Germinal center (tissue), 1 donor: ENCODE measurements at places on chromosomes 6 and 20.

GRCh38 chr6:36752187-36752885 is 54.7 kb downstream of the RAB44 start:
- no peak for DNase-seq

DNA sequence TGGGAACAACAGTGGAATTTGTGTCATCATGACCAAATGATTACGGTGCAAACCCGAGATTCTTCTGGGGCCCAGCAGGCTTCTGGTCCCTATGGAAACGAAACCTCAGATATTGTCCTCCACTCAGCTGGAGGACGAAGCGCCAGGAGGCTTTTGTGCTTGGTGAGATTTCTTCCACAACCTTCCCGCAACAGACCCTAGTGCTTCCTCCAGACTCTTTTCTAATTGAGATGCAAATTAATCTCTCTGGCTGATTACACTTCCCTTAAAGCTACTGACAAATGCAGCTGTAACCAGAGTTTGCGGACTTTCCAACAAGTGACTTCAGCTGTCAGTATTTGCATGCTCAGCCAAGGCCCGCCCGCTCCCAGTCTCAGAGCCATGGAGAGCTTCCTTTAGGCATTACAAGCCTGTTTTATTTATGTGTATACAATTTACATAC is 96.0 kb downstream of the INSM1 start:
- peak; percentile 72 for DNase-seq

- DNase-seq = peak; percentile 41
Observed at GRCh38 chr20:61886721-61887595, 178.7 kb downstream of the TAF4 start.

DNA sequence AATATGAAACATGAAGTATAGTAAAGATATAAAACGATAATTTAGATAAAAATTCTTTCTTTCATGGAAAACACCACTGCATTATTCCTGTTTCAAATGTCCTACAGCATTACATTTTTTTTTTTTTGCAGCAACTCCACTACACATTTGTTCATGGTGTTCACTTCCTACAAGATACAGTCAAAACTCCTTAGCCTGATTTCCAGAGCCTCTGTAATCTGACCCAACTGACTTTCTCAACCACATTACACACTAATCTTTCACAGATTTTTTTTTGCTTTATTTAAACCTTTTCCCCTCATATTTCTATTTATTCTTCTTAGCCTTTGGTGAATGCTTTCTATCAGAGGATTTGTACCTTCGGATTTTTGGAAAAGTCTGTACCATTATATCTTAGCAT is 176.5 kb upstream of the PDE7B start:
- no peak for DNase-seq

DNA sequence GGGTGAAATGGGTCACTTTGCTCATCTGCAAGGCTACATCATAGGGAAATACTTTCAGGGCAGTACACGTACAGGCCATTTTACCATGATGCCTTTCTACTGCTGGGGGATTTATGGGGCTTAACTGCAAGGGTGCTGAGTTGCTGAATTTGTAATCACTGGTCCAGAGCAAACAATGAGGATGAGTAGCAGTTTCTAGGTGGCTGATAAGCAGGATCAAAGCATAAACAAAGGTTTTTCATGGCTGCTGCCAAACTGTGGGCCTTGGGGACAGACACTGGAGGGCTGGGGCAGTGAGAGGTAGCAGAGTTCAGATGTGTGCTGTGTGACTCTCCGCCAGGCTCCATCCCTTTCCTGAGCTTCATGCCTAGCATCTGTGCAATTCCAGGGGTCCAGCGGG is 68.3 kb downstream of the CNBD2 start:
- no peak for DNase-seq

DNA sequence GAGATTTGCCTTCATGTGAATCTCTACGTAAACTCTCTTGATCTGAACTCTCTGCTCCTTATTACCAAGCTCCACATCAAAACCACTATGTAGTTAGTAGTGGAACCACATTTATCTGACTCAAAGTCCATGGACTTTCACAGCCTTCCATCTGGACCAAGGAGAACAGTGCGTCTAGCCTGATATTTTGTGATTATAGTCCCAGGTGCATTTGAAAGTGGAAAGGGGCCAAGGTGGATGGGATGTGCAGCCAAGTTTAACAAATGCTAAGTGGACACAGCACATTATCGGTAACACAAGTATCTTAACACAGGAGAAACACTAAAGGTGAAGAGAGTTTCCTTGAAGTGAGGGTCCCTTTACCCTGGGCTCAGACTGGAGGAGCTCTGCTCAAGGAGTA is 281.2 kb upstream of the SGK1 start:
- DNase-seq = no peak

GRCh38 chr6:10725716-10726115 is 2.8 kb downstream of the TMEM14C start:
- DNase-seq = no peak

GRCh38 chr6:18177286-18177965 is 22.2 kb downstream of the KDM1B start:
- DNase-seq = no peak

DNA sequence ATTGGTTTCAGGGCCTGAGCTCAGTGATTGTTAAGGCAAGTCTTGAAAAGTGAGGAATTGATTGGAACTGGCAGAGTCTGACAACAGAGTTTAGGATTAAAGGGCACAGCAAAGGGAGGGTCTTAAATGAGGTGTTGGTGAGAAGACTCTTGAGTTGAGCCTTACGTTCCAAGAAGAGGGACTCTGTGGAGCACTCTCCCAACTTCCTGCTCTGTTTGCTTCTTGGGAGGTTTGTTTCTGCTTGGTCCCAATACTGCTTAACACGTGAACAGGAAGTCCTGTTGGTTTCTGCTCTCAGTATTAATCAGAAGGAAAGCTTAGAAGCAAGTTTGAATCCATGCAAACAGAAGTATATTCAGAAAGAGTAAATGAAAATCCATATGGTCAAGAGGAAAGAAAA is 15.6 kb upstream of the SYNDIG1 start:
- no peak for DNase-seq

DNA sequence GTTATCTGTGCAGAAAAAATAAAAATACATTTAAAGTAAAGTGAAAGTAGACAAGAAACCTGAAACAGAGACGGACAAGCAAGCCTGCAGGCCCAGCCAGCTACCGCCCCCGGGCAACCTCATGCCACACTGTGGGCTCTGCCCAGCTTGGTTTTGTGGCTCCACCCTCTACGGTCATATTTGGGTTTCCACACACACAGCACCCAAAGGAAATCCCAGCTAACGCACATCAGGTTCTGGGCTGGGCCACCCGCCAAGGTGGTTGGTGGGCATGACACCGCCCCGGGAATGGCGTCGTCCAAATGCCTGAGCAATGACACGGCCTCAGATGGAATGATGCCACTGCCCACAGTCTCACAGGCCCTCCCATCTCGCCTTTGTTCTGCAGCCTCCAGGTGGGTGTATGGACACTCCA is 22.9 kb downstream of the FAM110A start:
- no peak for DNase-seq

DNA sequence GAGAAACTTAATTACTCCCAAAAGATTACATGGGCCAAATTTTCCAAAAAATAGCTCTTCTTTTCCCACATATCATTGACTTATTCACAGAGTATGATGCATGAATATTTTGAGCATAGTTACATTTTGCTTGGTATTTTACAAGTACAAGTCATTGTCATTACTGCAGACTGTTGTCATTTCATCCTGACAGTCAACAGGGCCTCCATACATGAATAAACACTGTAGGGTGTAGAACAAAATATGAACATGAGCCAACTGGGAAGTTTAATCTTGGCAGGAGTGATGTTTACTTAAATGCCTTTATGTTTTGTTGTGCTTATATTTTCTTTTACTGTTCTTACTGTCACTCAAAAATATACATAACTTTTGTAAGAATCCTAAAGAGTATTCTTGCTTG is 340.7 kb downstream of the ADGRB3 start:
- DNase-seq = no peak

DNA sequence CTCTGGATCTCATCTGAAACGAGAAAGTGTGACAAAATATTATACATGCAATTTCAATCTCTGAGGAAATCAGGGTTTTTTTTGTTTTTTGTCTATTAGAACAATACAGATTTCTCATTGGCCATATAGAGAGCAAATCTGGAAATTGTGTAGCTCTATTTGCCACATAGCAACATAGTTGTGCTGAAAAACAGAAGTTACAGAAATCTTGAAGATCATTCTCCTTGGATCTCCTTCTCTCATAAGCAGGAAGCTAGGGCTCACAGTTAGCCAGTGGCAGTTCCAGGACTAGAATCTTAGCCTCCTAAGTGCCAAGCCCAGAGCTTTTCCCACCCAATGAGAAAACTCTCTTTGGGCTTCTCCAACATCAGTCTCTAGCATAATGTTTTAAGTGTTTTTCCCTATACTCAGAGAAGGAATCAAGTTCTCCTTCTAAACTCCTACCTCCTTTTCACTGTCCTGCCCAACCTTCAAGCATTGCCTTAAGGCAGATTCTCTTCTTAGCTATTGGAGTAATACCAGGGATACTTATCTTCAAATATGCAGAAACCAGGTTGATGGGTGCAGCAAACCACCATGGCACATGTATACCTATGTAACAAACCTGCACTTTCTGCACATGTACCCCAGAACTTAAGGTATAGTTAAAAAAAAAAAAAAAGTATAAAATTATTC is 211.6 kb downstream of the ALDH8A1 start:
- DNase-seq = no peak

GRCh38 chr6:135623979-135624378 is 126.4 kb upstream of the AHI1 start:
- DNase-seq = no peak

DNA sequence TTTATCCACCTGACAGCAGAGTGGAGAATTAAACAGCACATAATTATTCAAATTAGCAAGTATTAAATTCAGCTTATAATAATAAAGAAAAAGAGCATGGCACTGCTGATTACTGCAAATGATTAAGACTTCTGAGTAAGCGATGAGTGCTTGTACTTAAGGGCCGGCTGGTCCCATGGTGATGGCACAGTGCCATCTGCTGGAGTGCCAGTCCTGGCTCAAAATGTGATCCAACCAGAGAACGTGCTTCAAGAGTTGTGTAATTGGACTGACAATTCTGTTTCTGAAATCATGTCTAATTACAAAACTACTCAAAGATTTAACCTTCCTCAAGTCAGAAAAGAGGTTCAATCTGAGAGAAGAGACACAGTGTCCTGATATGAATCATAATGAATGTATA is 181.6 kb upstream of the RGS17 start:
- DNase-seq = peak; percentile 5

GRCh38 chr6:29567991-29568390 is 8.5 kb upstream of the UBD start:
- no peak for DNase-seq

DNA sequence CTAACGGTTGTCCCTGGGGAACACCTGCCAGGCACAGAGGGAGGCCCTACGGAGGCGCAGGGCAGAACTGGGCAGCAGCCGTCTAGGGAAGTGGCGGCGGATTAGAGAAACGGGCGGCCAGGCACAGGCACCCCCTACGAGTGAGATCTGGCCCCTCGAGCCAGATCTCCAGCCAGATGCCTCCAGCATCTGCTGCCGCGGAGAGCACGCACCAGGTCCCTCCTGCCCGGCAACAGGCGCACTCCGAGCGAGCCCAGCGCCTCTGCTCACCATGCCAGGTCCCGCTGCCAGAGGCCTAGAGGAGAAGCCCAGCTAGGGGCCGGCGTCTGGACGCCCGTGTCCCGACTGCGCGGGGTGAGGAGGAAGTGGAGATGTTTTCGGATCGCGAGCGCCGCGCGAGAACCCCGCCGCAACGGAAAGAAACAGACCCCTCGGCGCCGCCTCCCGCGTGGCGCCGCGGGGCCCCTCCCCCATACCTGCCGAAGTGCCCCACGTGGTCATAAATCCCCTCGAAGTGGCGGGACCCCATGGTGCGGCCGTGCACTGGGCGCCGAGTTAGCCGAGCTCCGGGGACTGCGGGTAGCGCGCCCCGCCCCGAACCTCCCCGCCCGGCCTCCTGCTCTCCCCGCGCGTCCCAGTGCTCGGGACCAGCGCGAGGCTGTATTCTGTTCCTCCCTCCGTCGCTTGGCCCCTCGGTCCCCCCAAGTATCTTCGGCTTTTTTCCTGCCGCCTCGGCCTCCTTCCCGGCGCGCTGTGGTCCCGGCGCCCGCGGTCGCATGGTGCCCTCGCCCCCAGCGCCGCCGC is at the start of gene SLC22A16:
Gene SLC22A16 (minus strand): TSS at position 568 of the 804 bp plus-strand sequence. CDS start 39 bp downstream, at position 529.
- peak; percentile 15 for DNase-seq

DNA sequence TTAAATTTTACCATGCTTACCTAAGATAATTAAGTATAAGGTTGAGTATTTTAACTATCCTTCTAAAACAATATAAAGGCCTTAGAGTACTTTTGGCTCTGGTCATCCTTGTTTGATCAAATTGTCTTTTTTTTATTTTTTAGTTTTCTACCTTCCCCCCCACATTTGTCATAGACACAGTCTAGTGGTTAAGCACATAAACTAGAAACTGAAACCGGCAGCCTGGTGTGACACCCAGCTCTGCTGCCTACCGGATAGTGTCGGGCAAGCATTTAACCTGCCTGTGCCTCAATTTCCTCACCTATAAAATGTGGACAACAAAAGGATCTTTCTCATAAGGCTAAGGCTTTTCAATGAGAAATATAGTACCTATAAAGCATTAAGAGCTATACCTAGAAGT is 21.6 kb upstream of the TULP4 start:
- DNase-seq = peak; percentile 75

- no peak for DNase-seq
Observed at GRCh38 chr6:135299256-135299655, 118.1 kb downstream of the MYB start.

DNA sequence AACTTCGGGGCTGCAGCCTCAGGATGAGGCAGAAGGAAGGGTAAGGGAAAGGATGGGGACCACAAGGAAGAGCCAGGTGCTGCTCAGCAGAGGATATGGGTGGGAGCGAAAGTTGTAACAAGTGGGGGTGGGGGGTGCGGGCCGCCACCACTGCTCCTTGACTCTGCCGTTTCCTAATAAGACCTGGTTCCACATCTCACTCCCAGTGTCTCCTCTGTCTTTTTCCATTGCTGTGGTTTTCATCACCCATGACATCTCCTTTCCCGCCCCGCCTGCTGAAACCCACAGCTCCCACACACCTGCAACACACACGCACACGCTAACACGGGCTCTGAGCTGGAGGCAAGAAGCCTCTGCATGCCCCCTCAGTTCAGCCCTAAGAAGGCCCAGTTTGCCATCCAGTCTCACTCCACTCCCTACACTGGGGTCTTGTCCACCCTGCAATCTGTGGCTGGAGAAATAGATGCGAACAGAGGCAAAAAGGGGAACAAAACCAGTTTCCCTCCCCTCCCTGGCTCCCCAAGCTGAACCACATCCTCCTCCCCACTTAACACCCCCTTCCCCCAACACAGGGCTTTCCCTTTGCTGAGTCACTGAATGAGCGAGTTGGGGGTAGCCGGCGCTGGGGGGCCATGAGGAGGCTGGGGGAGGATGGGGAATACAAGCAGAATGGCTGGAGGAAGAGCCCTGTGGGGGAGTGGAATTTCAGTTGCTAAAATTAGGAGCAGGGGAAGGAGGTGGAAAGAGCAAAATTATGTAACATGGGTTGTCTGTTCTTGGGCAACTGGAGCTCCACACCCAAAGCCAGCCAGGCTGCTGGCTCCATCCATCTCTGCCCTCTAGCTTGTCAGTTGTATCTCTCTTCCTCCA is 11.5 kb downstream of the NFKBIL1 start:
- peak; percentile 73 for DNase-seq

- DNase-seq = no peak
Observed at GRCh38 chr20:4937407-4938319, 63.6 kb downstream of the SLC23A2 start.
